ENCODE measurements at places on chromosomes 12 and 14.

- DNase-seq = peak; percentile 66
These were observed 21.9 kb upstream of the IFT81 start for GRCh38 chr12:110102255-110102654.

DNA sequence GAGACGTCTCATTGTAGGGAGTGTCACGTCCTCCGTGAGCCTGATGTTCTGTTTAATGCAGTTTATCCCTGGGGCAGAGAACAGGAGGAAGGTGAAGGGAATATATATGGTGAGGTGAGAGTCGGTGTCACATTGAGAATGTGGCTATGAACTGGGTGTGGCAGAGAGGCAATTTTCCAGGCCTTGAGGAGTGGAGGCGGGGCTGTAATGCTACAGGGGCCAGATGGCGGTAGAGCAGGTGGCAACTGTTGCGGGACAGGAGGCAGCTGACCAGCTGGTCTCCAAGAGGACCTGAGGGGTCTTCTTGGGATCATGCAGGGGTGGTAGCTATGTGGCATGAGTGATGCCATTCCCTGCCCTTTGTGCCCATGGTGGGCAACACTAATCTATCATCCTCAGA is 59.6 kb downstream of the CACNA1C start:
- DNase-seq = no peak

DNA sequence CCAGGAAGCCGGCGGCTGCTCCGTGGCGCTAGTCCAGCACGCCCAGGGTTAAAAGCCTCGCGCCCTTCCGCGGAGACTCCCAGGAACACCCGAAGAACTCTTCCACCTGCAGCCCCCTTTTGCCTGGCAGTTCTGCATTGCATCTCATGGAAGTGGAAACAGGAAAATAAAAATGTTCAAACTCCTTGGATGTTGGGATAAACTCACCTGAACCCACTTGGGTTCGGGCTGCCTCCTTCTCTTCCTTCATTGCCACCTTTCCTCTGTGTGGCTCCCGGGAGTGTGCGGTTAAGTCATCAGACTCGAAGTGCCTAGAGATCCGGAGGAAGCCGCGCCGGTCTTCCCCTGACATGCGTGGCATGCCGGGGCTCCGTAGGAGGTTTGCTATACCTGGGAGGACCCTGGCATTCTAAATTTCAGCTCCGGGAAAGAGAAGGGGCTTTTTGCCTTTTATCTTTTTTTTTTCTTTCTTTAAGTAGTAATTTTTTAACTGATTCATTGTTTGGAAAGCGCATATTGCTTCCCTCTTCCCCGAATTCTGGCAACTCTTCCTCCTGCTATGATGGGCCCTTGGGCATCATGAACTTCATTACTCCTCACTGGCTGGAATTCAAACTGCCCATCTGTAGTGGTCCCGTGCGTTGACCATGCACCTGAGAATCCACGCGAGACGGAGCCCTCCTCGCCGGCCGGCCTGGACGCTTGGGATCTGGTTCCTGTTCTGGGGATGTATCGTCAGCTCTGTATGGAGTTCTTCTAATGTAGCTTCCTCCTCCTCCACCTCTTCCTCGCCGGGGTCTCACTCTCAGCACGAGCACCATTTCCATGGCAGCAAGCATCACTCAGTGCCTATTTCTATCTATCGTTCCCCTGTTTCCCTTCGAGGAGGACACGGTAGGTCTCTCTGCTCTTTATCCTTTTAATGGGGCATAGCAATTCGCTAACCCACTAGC is 931.4 kb downstream of the DIO2 start:
- no peak for DNase-seq

DNA sequence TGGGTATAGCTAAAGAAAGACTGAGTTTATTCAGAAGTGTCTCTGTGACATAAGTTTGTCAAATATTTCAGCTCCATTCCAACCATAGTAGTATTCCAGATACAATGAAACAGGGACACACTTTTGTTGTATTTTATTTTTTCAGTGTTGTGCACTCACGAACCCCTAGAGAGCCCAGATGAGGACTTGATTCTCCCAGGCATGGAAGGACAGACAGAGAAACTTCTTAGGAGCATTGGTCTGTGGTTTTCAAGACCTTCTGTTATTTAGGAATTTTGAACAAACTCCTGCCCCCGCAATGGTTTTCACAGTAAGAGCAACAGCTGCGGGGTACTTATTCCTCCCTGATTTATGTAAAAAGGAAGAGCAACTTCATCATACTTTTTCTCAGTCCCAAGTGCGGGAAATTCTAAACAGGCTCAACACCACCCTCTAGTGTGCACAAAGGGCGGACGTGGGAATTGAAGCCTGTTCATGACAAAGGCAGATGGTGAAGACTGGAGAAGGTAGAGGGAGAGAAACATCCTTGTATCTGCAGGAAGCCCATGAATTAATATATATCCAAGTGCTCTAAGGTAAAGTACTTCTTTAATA is 147.6 kb downstream of the PAH start:
- DNase-seq = peak; percentile 63

DNA sequence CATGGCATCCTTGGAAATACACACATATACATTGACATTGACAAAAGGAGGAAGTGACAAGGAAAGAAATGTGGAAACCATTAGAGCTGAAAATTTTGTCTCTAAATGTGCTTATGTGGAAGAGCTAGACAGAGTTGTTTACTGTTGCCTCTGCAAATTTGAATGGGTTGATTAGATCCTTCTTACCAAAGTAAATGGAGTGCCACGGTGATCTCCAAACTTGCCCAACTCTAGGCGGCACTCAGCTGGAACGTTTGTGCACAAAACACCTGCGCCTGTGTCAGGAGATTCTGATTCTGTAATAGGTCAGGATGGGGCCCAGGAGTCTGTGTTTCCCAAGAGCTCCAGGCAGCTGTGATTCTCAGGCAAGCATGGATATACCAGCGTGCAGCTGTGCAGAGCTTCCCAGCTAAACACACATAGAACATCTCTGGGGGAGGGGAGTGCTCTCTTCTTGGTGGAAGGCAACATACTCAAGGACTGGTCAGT is 77.8 kb upstream of the BDKRB2 start:
- no peak for DNase-seq

Data from NT2/D1 (cell line).